ENCODE measurements at places on chromosomes 5 and 9.

- DNase-seq, result no peak
Observed at GRCh38 chr9:98381311-98382103, 126.1 kb upstream of the TBC1D2 start.

- DNase-seq, result no peak
Observed at GRCh38 chr9:37455884-37456647, 9.2 kb downstream of the ZBTB5 start.

DNA sequence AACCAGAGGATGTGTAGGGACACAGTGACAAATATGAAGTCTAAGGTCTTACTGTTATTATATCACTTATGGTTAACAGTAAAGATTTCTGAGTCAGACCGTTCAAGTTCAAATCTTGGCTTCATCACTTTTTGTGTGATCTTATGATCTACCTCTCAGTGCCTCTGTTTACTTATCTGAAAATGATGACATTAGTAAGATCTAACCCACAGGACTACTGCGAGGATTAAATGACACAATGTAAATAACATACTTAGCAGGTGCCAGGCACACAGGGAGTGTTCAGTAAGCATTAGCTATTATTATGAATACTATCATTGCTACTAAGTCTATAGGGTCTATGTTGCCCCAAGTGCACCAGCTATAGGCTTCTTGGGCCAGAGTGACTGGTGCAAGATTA is 2.0 kb downstream of the IRF1 start:
- DNase-seq, result no peak

- no peak for DNase-seq
Observed at GRCh38 chr5:157578079-157578780, 2.7 kb upstream of the ADAM19 start.

DNA sequence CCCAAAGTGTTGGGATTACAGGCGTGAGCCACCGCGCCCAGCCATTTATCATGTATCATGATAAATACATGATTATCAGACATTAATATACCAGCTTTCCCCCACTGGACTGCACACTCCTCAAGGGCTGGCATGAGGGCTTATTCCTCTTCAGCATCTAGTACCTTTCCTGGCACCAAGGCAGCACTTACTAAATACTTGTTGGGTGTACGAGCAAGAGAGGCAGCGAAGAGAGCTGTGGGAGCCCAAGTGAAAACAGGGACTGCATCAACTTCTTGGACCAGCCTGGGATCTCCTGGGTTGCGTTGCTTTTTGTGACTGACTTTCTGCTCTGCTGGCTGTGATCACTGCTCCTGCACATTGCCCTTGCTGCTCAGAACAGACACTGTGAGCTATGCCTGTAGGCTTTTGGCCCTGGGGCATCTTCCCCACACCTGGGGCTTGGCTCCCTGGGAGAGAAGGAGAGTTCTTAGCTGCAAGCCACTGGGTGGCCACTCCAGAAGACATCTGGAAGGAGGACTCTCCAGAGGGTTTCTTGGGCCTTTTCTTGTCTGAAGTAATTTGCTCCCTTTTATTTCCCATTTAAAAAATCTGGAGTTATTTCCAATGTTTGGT is 224.3 kb downstream of the NR3C1 start:
- DNase-seq, result no peak

GRCh38 chr5:152717393-152717792 is 312.3 kb upstream of the NMUR2 start:
- DNase-seq, result no peak

DNA sequence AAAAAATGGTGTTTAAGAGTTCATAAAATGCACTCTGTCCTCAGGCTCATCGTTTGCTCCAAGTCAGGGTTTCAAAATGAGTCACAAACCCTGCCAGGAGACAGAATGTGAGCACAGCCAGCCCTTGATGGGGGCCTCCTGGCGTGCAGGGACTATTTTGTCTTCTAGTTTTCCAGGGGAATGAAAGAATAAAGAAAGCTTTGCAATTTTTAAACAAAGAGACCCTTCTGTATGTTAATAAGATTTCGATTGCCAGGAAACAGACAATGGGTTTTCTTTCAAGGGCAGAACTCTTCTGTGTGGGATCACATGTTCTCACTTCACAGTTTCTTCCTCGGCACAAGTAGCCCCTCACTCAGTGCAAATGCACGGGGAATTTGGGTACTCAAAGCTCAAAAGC is 121.4 kb upstream of the C6 start:
- peak; percentile 77 for DNase-seq

DNA sequence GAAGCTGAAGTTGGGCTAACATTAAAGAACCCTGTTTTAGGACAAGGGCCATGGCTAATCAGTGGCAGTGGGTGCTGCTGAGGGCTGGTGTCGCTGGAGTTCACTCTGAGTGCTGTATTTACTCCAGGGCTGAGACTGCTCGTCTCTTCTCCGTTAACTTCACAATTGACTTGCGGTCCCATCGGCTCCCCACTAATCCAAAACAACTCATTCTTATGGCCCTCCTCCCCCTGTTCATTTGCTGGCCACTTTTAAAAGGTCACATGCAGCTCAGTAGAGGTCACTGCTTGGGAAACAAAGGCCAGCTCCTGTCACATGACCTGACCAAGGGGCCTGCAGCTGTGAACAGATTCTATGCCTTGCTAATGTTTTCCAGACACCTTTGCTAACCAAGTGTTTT is 38.4 kb downstream of the PTCH1 start:
- peak; percentile 40 for DNase-seq

DNA sequence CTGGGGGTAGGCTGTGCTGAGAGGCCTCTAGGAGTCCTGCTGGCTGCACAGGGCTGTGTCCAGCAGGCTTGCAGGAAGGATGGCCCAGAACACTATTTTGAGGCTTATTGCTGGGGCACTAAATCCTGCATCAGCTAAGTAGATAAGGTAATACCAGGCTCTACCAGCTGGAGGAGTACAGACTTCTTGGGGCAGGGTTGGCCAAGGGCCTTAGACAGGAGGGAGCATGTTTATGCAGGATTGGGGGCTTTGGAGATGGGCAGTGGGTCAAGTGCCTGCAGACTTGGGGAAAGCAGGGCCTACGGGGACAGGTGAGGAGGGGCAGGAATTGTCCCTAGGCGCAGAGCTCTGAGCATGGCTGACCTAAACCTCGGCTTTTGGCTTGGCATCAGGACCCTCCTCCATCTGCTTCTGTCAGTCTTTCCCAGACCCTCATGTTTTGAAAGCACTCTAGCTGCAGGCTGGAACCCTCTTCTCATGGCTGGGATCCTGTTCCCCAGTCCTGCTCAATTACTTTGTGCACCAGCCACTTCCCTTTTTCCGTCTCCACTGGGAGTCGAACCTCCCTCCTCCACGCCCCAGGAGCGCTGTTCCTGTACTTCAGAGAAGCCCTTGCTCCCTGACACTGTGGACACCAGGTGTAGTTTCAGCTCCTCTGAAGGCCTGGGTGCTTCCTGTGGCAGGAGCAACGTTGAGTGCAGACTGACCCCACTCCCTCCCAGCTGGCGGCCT is 61.0 kb upstream of the SPTLC1 start:
- DNase-seq, result no peak

DNA sequence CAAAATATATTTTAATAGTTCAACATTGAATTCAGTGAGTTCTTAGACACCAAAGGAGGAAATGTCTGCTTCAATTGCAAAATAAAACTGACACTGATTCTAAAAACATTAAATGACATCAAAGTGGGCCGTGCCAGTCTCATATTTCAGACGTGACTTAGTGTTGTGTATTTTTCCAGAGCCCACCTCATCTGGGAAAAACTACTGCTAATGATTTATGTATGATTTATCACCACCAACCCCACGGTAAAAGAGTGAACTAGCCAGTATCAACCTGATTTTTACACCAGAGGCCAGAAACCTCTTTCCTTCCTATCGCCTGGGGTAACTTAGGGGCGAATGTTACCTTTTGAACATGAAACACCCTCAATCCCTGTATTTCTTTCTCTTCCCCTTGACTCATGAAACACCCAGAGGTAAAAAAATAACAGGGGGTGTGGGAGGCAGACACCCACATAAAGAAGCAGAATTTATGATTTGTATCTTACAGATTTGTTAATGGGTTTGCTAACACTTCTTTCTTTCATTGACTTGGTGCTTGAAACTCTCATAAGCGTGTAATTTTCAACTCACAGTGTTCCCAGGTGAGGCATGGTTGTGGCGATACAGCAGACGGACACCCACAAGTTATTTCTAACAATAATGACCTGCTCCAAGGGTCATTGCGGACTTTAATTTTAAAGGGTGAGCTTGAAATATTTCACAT is 56.4 kb upstream of the FANCC start:
- DNase-seq, result no peak

DNA sequence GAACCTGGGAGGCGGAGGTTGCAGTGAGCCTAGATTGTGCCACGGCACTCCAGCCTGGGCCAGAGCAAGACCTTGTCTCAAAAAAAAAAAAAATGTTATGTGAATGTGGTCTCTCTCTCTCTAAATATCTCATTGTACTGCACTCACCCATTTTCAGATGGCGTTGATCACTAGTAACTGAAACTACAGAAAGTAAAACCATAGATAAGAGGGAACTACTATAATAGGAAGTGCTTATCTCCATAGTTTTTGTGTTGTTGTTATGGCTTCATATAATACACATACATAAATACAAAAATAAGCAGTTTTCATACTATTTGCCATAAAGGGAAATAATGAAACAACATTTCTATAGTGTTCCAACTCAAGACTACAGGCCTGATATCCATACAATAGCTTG is 9.1 kb downstream of the IL31RA start:
- no peak for DNase-seq

- DNase-seq, result no peak
Observed at GRCh38 chr5:98781964-98782363, 8.5 kb downstream of the RGMB start.

- DNase-seq, result no peak
Observed at GRCh38 chr5:136819526-136820302, 454.4 kb upstream of the TRPC7 start.

GRCh38 chr9:110110154-110110553 is 97.8 kb downstream of the C9orf152 start:
- DNase-seq, result no peak

DNA sequence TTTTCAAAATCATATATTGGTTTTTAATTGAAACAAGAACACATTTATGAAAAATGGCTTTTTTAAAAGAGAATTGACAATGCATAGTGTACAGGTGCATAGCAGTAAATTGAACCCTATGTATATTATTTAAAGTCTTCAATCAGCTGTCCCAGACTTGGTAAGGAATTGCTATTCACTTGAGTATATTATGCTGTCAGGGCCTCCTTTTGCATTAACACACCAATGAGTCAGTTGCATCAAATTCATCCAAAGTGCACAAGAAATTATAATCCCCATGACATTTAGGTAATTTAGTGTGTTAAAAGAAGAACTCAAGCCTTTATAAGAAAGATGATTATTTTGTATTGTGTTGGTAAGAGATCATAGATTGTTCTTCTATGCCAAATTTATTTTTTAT is 748.8 kb upstream of the RIOK2 start:
- no peak for DNase-seq

GRCh38 chr5:36174119-36174518 is 22.2 kb downstream of the SKP2 start:
- no peak for DNase-seq

DNA sequence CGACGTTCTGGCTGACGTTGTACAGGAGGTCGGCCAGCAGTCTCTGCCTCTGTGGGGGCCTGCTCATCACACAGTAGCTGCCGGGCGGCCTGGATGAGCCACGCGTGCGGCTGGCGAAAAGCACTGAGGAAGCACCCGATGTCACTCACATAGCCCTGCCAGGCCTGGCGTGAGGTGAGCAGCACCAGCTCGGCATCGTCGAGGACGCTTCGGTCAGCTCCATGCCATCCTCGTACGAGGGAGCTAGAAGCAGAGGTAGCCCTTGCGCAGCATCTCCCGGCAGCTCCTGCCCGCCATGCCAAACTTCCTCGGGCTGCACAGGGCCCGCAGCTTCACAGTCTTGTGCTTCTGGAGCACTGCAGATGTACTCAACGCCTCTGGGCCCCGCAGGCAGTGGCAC is 6.2 kb downstream of the NDUFB6 start:
- DNase-seq, result no peak

DNA sequence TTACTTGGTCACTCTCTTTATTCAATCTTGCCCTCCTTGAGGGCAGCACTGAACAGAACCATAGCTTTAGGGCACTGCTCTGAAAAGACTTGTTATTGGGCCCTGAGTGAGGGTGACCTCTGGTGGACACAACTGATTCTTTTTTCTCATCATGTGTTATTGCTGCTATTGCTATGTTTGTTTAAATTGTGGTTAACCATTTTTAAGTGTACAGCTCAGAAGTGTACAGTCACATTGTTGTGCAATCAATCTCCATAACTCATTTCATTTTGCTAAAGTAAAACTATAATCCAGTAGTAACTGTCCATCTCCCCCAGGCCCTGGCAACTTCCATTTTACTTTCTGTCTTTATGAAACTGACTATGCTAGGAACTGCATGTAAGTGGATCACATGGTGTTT is 351.1 kb upstream of the RIOK2 start:
- DNase-seq, result peak; percentile 4

GRCh38 chr5:115565233-115565632 is 20.7 kb upstream of the FEM1C start:
- DNase-seq, result no peak

GRCh38 chr5:179274321-179275315 is 70.6 kb downstream of the ADAMTS2 start:
- DNase-seq, result no peak

DNA sequence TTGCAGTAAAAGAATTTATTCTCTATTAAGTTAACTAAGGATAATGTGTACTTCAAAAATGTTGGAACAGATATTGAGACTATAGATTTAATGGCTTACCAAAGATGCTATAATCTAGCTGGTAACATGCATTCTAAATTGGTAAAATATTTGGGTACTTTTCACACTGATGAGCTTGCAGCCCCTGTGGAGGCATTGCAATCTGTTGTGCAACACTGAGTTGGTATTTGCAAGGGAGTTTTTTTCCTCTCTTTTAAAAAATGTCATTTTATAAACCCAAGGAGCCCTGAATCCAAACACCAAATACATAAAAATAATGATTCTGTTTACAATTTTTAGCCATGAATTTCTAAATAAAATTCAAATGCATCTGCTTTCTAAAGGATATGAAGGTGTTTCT is 944.8 kb downstream of the DTWD2 start:
- DNase-seq, result no peak

- DNase-seq, result no peak
Observed at GRCh38 chr9:37329576-37329975, 92.9 kb upstream of the GRHPR start.

GRCh38 chr5:23522553-23522952 is 15.1 kb downstream of the PRDM9 start:
- no peak for DNase-seq

DNA sequence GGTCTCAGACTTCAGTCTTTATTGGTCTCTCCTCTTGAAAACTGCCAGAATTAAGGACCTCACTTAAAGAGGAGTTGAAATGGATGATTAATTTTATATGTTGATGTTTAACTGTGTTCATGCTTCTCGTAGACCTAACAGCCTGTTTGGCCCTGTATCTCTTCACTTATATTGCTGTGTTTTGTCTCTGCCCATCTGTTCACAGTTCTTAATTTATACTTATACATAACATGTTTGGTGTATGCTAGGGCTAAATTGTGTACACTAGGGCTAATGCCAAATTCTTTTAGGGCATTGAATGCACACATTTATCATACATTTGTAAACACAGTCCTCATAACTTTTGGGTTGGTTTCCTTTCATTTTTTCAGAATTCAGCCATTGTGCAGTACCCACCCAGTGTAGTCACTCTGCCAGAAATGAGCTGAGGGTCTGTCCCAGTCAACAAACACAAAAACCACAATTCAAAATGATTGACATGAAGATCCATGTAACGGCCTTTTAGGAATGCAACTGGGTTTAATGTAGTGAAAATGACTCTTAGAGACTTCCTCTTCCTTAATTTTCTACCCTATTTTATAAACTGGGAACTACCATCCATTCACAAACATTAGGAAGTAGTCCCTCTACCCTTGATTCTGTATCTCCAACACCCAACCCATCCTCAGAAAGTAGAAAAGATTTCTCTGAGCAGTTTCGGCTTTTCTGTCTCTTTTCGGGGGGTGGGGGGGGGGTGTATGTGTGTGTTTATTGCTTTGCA is 668.8 kb upstream of the KLF4 start:
- DNase-seq, result no peak
